ENCODE measurements at places on chromosomes 2 and 18.

DNA sequence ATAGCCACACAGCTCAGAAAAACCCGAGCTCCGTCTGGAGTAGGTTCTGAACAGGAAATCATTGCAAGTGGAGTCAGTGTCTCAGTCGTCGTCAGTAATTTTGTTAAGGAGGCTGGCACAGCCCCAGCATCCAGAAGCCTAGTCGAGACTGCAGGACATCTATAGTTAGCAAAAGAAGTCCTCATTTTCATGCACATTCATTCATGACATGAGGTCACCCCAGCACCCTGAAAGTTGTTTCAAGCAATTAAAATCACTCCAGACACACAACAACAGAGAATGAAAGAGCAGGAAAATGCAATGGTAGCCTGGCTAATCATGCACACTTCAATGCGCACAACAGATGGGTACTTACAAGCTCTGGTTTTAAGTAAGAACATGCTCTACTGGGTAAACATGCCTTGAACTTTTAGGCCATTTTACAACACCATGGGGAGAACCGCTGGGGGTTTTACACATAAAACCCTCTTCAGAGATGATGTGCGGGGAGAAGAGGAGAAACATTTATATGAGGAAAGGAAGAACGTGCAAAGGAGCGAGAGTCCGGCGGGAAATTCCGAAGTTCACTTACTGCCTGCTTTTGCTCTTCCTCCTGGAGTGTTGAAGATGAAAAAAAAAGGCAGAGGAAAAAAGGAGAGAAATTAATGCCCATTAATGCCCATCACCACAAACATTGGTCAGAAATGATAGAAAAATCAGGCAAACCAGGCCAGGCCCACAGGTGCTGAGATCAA lies 77.4 kb upstream of the DNMT3A start:
- DNase-seq: no peak

DNA sequence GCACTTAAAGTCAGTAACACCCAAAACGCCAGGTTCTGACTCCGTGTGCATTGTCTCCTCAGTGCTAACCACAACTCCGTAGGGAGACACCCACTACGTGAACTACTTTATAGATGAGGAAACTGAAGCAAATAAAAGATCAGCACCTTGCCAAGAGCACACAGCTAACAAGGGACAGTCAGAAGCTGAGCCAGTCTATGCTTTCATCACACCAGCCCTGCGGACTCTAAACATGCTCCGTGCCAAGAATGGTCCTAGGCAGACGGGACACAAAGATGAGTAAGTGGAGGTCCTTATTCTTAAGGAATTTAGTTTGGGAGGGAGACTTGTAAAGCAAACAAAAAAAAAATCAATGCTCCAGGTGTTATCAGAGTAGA lies 9.6 kb downstream of the MBOAT2 start:
- no peak for DNase-seq

DNA sequence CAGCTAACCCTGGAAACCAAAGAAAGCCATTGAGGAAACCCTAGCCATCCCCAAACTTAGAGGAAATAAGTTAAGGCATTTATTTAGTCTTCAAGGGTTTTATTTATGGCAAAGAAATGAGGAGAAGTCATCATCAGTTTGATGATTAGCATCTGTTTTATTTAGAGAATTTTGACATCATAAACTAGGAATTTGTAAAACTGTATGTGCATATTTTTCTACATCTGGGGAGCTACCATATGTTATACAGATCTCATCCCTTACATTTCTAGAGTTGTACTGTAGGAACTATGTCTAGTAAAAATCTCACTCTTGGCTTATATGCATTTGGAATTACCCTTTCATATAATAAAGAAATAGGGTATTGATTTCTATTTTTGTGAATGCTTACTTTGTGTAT lies 48.7 kb downstream of the FMNL2 start:
- no peak for DNase-seq

- no peak for DNase-seq
These were observed 485.1 kb downstream of the NRXN1 start for GRCh38 chr2:50546790-50547189.

DNA sequence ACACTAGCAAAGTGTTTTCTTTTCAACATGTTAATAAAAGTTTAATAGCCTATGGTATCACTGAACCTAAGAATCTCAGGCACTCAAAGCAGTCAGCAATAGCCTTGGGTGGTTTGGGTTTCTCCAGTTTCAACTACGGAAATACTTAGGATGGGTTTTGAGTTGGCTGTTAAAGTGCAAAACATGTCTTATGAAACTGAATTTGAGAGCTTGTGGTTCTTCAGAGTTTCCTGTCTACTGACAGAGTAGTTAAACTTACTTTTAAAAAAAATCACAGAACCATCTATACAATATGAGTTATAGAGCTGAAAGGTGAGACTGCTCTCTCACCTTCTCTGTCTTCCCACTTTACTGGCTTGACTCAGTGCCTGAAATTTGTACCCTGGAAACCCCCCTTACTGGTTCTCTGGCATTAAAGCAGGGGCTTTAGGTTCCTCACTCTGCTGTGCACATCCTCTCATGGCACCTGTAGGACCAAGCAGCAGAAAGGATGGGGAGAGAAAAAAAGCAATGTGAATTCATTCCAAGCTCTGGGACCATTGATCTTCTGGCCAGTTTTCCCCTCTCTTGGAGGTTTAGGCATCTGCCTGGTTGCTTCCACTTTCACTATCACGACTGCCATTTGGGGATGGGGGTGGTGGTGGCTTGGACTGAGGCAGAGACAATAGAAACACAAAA lies 18.1 kb downstream of the CCDC141 start:
- no peak for DNase-seq

DNA sequence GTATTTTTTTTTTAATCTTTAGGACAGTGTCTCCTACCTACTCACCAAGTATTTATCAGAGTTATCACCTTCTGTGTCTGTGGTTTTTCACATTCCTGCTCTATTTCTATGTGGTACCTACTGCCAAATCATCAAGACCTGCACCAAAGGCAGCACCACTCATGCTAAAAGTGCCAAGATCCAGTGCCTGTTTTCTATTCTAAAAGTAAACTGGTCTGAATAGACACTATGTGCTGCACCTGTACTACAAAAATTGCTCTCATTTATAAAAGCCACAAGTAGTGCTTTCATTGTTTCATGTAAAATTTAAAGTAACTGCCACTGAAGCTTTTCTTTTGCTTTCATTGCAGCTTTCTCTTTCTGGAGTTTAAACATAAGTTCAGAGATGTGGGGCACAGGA lies 103.9 kb upstream of the GULP1 start:
- DNase-seq: no peak

DNA sequence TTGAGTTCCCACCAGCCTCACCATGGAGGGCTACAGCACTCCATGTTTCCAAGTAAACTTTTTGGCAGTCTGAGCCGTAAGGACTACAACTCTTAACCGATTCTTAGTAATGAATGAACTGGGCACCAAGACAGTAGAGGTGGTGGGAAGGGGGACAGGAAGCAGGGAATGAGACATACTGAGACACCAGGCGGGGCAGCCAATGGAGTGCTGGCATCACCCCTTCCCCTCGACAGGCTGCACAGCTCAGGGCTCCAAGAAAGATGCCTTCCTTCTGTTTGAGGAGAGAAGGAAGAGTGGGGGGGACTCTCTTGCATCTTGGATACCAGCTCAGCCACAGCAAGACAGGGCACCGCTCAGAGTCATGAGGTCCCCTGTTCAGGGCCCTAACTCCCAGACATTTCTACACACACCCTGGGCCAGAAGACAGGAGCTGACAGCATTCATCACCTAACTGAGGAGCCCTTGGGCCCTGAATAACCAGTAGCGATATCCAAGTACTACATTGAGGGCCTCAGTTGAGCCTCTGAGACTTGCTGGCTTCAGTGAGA lies 45.2 kb downstream of the USP34 start:
- no peak for DNase-seq

DNA sequence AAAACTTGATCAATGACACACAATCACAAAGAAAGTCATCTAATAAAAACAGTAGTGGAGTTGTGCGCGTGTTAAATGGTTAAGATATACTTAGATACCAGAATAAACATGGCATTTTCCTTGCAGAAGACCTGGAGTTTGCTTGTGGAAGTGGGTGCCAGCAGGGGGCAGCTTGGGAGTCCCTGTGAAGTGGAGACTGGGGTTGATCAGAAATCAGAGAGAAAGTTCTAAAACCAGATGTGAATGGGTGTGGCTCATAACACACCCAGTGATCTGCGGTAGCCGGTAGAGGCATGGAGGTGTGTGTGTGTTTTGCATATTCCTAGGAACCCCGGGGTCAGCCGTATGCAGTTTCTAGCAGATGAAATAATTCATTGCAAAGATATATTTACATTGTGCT lies 300.1 kb upstream of the TRIB2 start:
- DNase-seq: no peak

DNA sequence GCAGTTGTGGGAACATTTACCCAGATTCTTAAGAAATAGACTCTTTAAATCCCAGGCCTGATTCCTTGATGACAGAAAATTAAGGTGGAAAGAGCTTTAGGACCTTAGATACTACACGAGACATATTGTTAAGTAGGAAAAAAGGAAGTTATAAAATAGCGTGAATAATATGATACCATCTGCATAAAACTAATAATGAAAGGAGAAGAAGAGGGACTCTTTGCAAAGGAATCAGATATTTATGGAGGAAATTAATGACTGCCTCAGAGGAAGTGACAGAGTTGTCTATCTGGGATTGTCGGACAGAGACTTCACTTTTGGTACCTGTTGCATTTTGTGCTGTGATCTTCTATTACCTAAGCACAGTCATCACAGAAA lies 20.8 kb downstream of the APCDD1 start:
- DNase-seq: no peak
